ENCODE measurements at places on chromosomes 2 and 18. TPM values are rescaled to one million over a fixed set of nuclear protein-coding genes. Genes with fewer than 3 reads are reported as not detected.
A peak's percentile ranks its signal among the peaks of the same experiment; 100 is the strongest.

CEP192 gene
- 40.3 TPM for total RNA-seq

CRYGD gene
- not detected for total RNA-seq

PLB1 gene
- 0.12 TPM for total RNA-seq

GRCh38 chr2:62934517-62934916 lies 116.1 kb upstream of the OTX1 start:
- no peak for DNase-seq

DTNA gene
- total RNA-seq = 15.0 TPM

- DNase-seq = no peak
Observed at GRCh38 chr2:55590810-55591440, 26.5 kb downstream of the PPP4R3B start.

- no peak for DNase-seq
Observed at GRCh38 chr2:152386266-152386665, 51.3 kb downstream of the FMNL2 start.

SCN9A gene
- 1.1 TPM for total RNA-seq

COL3A1 gene
- 0.22 TPM for total RNA-seq

GRCh38 chr18:35513181-35513936 lies 15.6 kb upstream of the INO80C start:
- peak; percentile 43 for DNase-seq

ATP8B1 gene
- total RNA-seq = 0.15 TPM

GRCh38 chr2:234156326-234156725 lies 105.8 kb downstream of the SPP2 start:
- DNase-seq = peak; percentile 7

DYSF gene
- total RNA-seq = 1.1 TPM

GRCh38 chr2:237486334-237486818 lies 675 bp upstream of the MLPH start:
- DNase-seq = peak; percentile 52

GRCh38 chr2:143964891-143965290 lies 555.0 kb downstream of the ZEB2 start:
- DNase-seq = no peak

DNA sequence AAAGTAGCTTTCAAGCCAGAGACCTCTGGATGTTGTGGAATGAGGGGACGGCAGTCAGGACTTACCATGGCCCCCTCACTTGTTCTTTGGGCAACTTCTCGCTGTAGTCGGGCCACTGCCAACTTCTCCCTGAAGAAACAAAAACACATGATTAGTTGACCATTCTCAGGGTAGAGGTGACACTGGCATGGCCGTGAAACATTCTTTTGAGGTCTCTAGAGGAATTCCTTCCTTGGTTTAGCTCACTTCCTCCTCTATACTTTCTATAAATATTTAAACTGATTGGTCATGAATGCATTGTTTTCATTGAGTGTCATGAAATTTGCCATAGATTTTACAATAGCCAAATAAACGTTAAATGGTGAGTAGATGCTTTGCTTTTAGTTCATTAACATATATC lies 354.6 kb downstream of the NCKAP5 start:
- no peak for DNase-seq

DNA sequence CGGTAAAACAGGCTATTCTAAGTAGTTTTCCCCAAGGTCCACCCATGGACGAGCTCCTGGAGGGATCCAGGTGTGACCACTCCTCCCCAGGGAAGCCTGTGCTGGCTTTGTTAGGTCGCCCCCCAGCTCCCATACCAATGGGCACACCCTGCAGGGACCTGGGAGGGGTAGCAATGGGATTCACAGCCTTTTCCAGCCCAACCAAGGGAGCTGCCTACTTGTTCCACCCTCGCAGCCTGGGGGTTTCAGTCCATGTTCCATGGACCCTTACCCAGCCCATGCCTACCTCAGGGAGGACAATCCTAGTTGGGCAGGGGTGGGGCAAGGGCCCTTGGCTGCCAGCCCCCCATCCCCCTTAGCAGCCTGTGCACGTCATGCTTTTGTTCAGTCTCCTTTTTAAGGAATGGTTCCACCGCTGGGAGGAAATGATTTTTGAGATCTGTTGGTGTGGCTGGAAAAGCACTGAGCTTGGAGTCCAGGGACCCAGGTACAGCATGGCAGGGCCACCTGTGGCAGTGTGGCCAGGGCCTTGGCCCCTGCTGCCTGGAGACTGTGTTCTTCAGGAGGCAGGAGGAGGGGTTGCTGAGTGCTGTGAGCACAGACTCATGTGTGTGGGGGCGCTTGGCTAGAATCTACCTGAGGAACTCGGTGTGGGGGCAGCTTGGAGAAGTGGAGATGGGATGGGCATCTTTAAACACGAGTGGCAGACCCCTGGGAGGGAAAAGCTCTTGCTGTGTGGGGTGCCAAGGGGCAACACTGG lies 166.8 kb downstream of the TWIST2 start:
- no peak for DNase-seq

DNA sequence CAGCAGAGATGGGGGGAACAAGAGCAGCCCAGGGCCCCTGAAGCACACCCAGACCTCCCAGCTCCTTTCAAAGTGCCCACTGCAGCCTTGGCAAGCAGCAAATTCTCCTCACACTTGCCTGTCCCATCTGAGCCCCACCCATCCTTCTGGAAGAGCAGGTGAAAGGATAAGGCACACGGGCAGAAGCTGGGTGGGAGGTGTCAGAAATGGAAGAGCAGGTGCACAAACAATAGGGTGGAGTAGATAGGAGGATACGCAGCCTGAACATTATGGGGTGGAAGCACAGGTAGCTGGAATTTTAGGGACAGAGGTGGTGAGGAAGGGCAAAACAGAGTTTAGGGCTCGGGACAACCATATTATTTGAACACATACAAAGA lies 69.2 kb downstream of the TNS1 start:
- DNase-seq = no peak

- no peak for DNase-seq
Observed at GRCh38 chr2:128091726-128092080, 703 bp downstream of the UGGT1 start.

- DNase-seq = no peak
Observed at GRCh38 chr2:219501849-219502248, 3.2 kb downstream of the GMPPA start.

DNA sequence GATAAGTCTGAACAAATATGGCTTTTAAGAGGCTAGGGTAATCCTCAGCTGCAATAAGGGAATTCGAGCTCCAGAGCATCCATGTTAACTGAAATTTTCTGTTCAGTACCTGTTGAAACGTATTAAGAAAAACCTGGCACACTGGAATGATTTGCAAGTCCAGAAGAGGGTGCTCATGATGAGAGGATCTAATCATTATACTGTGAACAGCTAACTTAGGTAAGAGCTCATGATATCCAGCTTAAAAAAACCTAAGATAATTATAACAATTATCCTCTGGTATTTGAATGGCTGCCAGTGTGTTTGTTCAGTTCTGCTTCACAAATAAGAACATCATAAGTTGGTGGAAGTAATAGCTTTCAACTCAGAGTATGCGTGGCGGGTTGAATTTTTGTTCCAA lies 1118.3 kb upstream of the DDX18 start:
- DNase-seq = peak; percentile 11

ZNF521 gene
- 148 TPM for total RNA-seq

UGT1A10 gene
- not detected for total RNA-seq

- DNase-seq = no peak
Observed at GRCh38 chr2:23520256-23520655, 135.3 kb downstream of the KLHL29 start.

SCYGR4 gene
- total RNA-seq = not detected

GRCh38 chr2:134674687-134675086 lies 44.1 kb downstream of the TMEM163 start:
- DNase-seq = no peak

- DNase-seq = no peak
Observed at GRCh38 chr18:58370612-58371011, 258.3 kb downstream of the ALPK2 start.

DNA sequence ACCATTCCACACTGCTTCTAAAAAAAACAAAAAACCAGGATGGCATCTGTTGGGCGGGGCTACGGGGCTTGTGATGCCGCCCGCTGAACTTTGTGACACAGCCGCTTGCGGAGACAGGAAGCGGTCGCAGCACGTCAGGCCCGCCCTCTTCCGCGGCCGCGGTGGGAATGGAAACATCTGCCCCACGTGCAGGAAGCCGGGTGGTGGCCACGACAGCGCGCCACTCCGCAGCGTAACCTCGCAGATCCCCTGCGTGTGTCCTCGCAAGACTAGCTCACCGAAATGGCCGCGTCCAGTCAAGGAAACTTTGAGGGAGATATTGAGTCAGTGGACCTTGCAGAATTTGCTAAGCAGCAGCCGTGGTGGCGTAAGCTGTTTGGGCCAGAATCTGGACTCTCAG lies 168.5 kb downstream of the SUCLG1 start:
- DNase-seq = no peak

GRCh38 chr2:98569197-98569793 lies 39.0 kb downstream of the COA5 start:
- peak; percentile 59 for DNase-seq

DNA sequence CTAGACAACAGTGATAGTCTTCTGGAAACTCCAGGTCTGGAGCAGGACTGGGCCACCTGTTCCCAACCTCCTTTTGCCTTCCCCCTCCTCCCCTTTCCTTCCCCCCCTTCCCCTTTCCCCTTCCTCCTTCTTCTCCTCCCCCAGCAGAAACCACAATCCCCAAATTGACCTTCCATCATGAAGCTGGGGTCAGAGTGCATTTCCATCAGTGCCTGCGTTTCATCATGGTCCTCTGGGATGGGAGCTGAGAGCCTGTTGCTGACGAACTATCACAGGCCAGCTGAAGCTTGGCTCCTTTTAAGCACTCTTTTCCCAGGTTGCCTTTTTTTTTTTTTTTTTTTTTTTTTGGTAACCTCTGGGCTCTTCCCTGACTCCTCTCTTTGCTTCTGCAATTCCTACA lies 52.6 kb upstream of the SMAD2 start:
- no peak for DNase-seq

DNA sequence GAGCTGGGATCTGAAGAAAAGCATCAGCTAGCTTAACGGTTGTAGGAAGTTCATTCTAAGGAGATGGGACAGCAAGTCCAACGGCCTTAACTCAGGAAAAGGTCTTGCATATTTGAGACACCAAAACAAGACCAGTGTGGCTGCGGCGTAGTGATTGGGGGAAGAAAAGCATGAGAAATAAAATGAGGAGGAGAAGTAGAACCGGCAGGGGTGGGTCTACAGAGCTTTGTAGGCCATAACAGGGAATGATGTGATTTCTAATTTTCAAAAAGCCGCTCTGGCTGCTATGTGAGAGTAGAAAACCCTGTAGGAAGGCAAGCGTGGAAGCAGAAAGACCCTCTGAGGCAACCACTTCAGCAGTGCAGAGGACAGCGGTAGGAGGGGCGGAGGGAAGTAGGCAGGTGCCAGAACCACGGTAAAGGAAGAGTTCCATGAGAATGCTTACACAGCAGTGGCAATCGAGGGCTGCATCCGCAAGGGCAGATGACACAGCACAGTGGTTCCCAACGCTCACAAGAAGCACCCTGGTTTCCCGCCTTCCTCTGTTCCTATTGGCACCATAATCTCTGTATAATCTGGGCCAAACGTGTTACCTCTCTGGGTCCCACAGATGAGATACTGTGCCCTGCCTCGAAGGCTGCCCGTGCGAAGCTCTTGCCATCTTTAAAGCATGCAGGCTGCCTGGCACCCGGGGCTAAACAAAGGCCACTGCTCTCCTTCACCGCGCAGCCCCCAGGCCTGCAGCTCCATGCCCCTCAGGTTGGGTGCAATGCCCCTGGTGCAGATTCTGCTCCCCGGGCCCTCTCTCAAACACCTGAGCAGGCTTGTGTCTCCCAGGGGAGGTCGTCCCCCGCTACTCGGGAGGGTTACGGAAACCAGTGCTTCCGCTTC lies 795 bp downstream of the ANKRD39 start:
- DNase-seq = peak; percentile 44

DNA sequence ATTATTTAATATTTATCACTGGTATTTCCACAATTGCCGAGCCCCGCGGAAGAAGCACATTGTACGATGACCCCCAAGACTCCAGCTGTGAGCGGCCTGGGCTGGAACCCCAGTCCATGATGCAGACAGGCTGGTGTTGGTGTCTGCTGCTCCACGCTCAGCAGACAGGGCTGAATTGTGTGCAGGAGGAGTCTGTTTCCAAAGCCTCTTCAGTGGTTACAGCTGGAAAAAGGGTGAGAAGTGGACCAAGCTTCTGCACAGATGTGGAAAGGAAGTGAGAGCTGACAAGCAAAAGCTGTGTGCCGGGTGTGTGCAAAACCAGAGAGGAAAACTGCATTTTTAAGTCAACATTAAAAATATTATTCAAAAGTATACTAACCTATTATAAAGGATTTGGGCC lies 500.4 kb downstream of the GALR1 start:
- DNase-seq = no peak

DNA sequence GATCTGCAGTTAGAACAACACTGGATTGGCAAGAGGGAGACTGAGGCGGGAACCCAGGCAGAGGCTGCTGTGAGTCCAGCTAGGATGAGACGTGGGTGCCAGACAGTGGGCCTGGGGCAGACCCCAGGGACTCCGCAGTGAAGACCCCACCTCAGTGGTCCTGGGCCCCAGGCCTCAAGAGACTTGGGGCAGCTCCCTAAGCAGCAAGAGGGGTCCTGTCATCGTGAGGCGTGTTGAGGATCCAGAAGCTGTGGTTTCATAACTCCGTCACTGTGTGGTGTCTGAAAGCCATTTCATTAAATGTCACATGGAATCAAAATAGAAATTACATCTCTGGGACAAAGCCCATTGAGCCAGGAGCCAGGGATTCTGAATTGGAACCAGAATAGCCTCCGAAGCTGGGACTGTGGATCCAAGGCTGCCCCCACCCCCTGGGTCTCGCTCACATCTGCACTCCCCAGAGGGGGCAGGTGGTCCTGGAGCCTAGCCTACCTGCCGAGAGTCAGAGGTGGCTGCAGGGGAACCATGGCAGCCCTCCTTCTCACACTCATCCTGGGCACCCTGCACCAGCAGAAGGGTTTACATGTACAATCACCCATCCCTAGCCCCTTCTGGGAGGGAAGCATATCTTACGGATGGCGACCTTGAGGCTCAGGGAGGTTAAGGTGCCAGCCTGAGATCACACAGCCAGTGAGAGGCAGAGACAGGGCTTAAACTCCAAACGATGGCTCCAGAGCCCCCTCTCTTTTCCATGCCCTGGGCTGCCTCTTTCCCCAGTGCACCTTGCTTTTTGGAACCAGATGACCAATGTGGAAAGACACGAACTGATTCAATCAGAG lies 23.2 kb downstream of the RRM2 start:
- DNase-seq = no peak

GRCh38 chr18:12621742-12622306 lies 36.1 kb downstream of the SPIRE1 start:
- no peak for DNase-seq

DNA sequence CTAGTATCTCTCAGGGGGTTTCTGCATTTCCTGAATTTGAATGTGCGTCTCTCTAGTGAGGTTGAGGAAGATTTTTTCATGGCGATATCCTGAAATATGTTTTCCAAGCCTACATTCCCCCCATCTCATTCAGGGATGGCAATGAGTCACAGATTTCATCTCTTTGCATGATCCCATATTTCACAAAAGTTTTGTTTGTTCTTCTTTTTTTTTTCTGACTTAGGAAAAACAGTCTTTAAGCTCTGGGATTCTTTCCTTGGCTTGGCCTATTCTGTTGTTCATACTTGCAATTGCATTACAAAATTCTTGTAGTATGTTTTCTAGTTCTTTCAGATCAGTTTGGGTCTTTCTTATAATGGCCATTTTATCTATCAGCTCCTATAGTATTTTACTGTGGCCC lies 136.5 kb downstream of the DSEL start:
- no peak for DNase-seq
